ENCODE measurements at places on chromosomes 3 and 15. TPM values are rescaled to one million over a fixed set of nuclear protein-coding genes. Genes with fewer than 3 reads are reported as not detected.

Gene SHF
- 31.1 TPM for total RNA-seq

Gene LOXL1
- total RNA-seq, result 13.5 TPM

Gene FBXO40
- total RNA-seq, result 0.23 TPM

Gene TICRR
- total RNA-seq, result 7.7 TPM

Gene LDHAL6B
- total RNA-seq, result 0.38 TPM

Gene ETV5
- total RNA-seq, result 3.6 TPM

Gene CHST13
- 0.14 TPM for total RNA-seq

Gene ALAS1
- 43.8 TPM for total RNA-seq

Gene SPTSSB
- 2.2 TPM for total RNA-seq
